Fibroblast of skin of abdomen (primary cell): ENCODE measurements at places on chromosomes 13 and 19.

GRCh38 chr19:48746738-48747575 is at the start of gene IZUMO1:
TSS of gene IZUMO1 (minus strand) at chr19:48746909. CDS start at chr19:48745859, 1,050 bp downstream.
- peak; percentile 90 for DNase-seq

DNA sequence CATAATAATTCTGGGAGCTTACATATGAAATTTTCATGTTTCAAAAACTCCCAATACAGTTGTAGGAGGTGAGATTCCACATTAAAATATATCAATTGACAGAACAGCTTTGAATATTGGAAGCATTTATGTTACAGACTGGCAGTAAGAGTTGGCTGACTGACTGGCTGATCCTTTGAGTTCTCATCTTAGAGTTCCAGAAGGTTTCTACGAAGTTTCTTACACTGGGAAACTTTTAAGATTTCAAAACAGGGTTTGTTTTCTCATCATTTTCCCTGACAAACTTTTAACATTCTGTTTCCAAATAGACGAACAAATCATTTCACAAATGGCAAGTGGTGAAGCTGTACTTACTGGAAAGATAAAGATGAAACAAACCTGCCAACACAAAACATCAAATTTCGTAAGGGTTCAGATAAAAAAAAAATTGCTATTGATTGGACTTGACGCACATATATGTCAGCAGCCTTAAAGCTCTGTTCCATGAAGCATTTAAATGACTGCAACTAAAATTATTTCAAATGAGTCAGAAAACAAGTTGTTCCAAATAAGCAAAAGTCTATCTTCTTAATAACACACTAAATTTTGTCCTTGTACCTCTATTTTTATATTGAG is 243.5 kb downstream of the SUCLA2 start:
- no peak for DNase-seq

DNA sequence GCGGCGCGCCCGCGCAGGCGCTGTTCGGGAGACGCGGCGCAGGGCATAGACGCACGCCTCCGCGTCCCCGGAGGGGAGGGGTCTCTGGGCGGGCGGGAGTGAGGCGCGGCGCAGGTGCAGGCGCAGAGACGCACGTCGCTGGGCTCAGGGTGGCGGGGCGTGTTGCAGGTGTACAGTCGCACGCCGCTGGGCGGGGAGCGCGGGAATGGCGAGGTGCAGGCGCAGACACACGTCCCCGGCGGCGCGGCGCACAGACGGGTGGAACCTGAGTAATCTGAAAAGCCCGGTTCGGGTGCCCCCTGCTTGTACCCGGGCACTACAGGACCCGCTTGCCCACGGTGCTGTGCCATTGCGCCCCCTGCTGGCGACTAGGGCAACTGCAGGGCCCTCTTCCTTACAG is 44.7 kb downstream of the PLPP2 start:
- no peak for DNase-seq

- DNase-seq = no peak
Observed at GRCh38 chr19:2867025-2867991, at the start of gene ZNF556. TSS of gene ZNF556 (plus strand) at chr19:2867335. CDS start at chr19:2867422, 87 bp downstream.

DNA sequence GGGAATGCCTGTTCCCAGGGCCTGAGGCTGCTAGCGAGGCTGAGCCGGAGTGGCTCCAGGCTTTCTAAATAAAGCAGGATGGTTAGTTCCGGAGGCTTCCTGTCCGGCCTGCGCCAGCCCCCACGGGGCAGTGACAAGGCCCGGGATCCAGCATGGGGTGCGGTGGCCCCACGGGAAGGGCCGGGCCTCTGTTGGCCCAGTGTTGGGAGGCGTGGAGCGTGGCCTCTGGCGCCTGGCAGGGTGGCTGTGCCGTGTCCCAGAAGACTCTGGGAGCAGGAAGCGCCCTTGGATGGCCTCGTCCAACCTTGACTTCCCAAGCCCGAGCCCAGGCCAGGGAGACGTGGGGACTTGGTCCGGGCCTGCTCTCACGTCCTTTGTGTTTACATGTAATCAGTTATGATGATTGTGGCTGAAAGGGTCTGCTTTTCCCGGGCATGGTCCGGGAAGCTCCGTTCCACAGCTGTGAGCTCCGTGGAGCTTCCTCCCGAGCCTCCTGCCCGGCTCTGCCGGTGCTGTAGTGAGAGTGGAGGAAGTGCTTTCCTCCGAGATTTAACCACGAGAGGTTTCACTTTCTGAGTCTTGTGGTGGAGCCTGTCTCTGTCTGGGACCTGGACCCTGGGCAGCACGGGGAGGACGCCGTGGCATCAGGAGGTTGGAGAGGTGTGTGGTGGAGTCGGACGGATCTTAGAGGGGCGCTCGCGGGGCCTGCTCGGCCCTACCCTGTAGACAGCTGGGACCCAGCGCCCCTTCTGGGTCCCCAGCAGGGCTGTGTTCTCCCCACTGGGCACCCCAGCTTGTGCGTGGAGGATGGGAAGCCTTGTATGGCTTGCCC is 4.6 kb downstream of the GNA11 start:
- no peak for DNase-seq

DNA sequence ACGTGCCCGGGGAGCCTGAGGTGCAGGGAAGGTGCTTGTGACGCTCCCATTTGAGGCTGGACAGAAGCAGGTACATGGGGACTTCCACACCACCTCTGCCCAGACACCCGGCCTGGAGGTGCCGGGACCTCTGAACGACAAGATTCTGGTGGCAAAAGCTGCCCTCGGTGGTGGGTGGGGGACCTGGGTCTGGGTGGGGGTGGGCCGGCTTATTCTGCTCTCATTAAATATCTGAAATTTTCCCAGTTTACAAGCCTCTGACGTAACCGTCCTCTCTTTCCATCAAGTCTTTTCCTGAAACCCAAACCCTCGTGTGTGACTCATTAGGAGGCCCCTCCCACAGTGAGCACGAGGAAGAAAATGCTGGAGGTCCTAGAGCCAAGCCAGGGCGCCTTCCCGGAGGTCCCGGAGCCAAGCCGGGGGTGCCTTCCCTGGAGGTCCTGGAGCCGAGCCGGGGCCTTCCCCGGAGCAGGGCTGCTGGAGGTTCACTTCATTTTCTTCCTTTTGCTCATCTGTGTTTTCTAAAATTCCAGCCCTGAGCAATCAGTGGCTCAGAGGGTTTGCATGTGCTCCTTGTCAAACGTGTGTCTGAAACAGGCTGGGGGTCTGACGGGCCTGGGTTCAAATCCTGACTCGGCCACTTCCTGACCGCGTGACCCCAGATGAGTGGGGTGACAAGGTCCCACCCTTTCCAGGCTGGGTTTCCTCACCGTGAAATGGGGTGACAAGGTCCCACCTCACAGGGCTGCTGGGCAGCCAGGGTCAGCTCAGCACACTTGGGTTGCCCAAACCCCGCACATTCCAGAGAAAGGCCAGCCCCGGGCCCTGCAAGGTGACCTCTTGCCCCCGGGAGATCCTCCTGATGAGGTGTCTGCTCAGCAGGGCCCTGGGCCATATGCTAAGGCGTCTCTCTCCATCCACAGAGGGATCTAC is 10.0 kb downstream of the CFD start:
- peak; percentile 97 for DNase-seq

DNA sequence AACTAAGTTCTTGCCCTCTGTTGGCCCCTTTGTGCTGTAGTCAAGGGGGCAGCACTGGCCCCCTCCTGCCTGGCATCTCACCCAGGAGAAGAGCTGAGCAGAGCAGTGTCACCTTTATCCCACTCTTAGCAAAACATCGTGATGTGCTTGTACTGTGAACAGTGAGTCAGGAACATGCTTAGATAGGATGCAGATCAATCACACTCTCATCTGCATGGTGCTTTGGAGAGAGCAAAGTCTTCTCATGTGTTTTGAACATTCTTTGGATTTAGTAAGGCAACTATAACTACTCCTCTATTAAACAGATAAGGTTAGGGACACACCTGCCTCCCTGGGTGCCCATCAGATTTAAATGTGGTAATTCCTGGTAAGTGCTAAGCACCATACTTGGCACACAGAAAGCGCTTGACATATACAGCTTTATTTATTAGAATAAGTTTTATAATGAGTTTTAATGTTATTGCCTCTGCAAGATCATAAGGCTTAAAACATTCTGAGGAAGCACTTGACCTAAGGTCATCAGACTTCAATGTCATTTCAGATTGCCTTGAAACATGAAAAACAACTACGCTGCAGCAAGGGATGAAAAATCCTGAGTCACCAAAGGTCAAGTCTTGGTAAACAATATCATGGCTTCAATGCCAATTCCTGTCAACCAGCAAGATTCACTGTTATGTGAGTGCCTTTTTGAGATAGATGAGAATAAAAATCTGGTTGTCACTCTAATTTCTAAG is 82.4 kb upstream of the IRS2 start:
- no peak for DNase-seq

DNA sequence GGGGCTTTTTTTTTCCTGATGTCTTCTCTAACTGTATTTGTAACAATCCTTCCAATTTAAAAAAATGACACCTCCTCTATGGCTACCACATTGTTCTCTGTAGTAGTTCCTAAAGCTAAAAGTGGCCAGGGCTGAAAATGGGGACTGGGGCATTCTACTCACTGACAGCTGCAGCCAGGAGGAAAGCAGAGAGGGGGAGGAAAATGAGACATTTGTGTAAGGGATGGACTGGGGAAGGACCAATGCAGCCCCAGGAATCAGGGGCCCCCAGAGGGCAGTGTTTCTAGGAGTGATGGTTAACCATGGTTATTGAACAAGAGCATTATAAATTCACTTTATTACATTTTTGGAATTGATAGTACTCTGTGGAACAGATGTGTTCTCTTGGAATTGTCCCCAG is 34.3 kb upstream of the C1QTNF9 start:
- no peak for DNase-seq

DNA sequence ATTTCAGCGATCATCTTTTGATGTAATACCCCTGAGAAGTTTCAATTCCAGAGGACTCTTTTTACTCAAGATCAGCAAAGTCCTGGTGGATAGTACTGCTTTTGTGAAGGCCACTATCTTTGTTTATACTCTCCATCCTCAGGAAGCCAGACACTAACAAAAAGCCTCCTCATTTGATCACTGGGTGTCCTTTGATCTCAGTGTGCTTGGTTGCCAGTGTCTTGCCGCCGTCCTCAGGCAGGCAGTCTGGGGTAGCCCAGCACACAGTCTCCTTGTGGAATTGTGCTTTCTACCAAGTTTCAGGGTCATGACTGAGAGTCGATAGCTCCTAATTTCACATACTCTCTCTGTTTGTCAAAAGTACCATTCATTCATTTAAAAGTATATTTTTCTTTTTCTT is 762.2 kb downstream of the EFNB2 start:
- DNase-seq = no peak

DNA sequence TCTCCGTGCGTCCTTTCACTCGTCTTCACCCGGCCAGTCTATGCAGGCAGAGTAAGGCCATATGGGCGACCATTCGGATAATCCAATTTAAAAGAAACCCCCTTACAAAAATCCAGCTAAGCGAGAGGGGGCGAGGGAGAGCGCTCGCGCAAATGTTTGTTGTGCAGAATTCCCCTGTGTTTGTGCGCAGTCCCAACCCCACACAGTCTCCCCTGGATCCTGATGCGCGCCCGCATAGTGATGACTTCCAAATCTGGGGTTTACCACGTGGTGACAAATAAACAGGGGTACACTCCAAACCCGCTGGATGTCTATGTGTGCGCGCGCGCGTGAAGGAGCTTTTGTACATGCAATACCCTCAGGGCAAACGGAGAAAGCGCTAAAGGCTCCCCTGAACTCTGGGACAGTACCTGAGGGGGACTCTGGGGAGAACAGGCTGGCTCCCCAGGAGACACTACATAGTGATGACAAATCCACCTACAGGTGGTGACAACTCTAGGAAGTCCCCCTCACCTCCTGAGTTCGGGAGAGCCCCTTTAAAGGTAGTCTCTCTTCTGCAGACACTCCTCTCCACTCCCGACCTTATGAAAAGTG is 8.5 kb downstream of the SOX21 start:
- DNase-seq = no peak

DNA sequence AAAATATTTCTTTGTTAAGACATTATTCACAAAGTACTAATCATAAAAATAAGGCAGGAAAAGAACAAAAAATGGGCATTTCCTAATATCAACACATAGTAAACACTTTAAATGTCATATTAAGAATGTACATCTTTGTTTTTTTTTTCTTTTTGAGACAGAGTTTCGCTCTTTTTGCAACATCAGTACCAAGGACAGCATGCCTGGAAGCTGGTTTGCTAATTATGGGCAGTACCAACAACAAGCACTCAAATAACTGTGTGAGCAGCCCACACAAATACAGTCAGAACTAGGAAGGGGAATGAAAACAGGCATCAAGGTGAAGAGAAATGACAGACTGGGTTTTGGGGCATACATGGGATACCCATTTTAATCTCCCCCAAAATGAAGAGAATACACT is 788.0 kb upstream of the SLITRK1 start:
- no peak for DNase-seq

DNA sequence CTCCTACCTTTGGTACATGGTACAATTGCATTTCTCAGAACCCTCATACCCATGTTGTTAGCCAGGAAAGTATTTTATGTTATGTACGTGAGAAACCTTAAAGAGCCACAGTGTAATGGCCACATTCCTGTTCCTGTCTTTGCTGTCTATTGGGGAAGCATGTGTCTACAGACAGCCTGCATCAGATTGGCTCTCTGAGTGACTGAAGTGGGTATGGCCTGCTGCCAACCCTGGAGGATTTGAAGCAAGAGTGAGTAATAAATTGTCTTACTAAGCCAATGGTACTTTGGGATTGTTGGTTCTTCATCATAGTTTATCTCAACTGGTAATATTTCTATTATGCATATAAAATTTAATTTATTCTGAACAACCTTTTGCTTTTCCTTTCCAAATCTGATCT is 574.1 kb downstream of the LMO7 start:
- DNase-seq = peak; percentile 54

- no peak for DNase-seq
Observed at GRCh38 chr13:75285310-75285709, 196.7 kb downstream of the TBC1D4 start.

- DNase-seq = no peak
Observed at GRCh38 chr13:49319551-49319950, 71.8 kb downstream of the CDADC1 start.

- DNase-seq = no peak
Observed at GRCh38 chr13:43115141-43115540, 91.8 kb downstream of the DNAJC15 start.

GRCh38 chr19:30006207-30006606 is 64.2 kb downstream of the URI1 start:
- DNase-seq = no peak

- no peak for DNase-seq
Observed at GRCh38 chr19:293436-294110, 2.4 kb upstream of the PLPP2 start.

DNA sequence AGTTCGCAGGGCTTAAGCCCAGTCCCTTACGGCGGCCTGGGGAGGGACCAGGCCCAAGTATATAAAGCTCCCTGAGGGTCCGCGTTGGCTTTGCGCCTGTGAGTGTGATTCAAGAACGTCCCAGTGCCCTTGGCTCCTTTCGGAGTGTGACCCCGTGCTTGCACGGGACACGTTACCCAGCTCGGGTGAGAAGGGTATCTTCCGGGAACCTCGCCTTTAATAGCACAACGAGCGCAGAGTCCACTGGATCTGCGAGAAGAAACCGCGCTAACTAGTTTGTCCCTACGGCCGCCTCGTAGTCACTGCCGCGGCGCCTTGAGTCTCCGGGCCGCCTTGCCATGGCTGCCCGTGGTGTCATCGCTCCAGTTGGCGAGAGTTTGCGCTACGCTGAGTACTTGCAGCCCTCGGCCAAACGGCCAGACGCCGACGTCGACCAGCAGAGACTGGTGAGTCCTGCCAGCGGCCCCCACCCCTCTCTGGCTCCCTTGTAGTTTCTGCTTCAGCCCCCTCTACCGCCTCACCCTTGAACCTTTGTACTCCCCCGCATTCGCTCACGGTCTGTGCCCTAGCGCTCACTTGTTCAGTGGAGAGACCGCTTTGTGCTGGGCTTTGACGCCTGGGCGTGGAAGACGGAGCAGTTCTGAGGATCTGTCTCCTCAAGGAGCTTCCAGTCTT is at the start of gene DNAJC15:
Gene DNAJC15 (plus strand): TSS at position 298 of the 675 bp plus-strand sequence. CDS start 41 bp downstream, at position 339.
- DNase-seq = peak; percentile 87

- no peak for DNase-seq
Observed at GRCh38 chr13:74024856-74025255, 109.3 kb downstream of the KLF12 start.
